Osteoblast (primary cell): ENCODE measurements at places on chromosomes 5 and 9.

- DNase-seq: peak; percentile 86
These were observed 70.8 kb upstream of the COL5A1 start for GRCh38 chr9:134570711-134571325.

DNA sequence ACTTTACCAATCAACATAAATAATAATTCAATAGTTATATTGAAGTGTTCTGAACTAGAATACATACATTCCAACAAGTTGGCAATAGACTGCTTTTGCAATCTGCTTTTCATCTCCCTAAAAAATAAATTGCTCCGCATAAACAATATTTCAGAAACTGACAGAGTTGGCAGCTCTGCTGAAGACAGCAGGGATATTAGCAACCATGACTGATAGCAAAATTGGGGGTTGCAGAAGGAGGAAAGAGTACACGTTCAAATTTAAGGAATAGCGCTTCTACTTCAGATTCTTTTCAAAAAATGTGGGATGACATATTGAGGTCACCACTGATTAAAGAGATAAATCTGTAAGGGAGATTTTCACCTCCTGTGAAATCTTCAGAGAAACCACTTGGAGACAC is 521.2 kb downstream of the DTWD2 start:
- DNase-seq: no peak

DNA sequence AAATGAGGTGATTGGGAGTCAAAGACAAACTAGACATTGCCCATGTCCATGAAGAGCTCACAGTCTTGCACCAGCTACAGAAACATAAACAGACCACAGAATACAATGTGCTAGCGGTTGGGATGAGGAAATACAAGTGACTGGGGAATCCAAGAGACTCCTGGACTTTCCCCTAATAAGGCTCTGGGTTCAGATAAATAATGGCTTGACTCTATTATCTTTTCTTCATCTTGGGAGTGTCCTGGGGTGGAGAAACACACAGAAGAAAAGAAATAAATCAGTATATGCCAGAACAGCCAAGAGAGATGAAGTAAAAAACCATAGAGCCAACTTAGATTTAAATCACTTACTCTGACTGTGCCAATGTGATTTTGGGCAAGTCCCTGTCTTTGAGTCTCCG is 227.8 kb downstream of the PAPPA start:
- DNase-seq: no peak

GRCh38 chr5:79938468-79938867 is 52.6 kb downstream of the MTX3 start:
- no peak for DNase-seq
